Large intestine (tissue), 12 donors: ENCODE measurements at places on chromosomes 16 and 17.

GRCh38 chr17:73717690-73718089, 73.4 kb upstream of the SDK2 start:
- DNase-seq, result no peak

DNA sequence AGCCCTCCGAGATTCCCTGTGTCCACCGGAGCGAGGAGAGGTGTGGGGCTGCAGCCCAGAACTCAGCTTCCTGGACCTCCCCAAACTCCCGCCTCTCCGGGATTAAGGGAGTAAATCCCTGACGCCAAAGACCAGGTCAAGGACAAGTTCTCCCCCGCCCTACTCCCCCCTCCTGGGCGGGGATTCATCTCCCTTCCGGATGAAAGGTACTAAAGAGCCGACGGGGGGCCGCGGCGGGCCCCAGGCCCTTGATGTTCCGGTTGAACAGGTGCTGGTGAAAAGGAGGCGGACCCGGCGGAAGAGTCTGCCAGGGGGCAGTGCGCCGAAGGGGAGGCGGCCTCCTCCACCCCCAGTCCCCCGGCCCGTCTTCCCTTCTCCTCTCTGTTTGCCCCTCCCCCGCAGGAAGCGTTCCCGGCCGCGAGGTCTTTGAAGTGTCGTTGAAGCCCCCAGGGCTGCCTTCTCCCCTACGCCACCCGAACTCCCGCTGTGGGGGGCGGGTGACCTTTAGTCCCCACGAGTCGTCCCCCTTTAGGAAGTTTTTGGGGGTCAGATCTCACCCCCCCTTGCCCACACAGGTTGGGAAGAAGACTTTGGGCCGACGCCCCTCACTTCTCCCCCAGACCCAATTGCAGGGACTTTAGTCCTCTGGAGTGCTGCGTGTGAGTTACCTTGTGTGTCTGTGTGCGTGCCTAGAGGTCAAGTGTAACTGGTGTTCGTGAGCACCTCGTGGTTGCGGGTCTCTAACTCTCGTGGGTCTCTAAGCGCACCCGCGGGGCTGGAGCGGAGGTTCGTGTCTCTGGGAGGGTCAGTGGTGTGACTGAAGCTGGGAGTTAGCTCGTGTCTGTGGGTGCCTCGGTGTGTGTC, 1.1 kb upstream of the MLLT6 start:
- peak; percentile 81 for DNase-seq

DNA sequence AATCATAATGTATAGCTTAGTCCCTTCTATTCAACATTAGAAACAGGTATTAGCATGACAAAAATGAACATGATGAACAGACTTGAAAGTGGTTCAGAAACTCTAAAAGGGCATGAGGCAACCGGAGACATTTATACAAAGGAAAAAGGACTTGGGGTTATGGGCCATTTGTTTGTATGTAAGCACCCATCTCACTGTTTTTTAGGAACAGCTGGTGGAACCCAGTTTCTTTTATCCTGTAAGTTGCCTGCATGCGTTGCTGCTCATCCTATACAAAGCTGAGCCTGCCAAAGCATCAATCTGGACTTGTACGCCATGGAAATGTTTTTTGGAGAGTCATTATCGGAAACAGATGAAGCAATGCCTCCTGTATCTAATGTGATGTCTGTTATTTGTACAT, 72.3 kb upstream of the NACA2 start:
- DNase-seq, result no peak

- DNase-seq, result no peak
Measured at GRCh38 chr16:27318392-27319256, 4.8 kb downstream of the IL4R start.

- DNase-seq, result no peak
Measured at GRCh38 chr16:72394526-72394925, 222.6 kb upstream of the PMFBP1 start.
